ENCODE measurements at places on chromosomes 5 and 9.

DNA sequence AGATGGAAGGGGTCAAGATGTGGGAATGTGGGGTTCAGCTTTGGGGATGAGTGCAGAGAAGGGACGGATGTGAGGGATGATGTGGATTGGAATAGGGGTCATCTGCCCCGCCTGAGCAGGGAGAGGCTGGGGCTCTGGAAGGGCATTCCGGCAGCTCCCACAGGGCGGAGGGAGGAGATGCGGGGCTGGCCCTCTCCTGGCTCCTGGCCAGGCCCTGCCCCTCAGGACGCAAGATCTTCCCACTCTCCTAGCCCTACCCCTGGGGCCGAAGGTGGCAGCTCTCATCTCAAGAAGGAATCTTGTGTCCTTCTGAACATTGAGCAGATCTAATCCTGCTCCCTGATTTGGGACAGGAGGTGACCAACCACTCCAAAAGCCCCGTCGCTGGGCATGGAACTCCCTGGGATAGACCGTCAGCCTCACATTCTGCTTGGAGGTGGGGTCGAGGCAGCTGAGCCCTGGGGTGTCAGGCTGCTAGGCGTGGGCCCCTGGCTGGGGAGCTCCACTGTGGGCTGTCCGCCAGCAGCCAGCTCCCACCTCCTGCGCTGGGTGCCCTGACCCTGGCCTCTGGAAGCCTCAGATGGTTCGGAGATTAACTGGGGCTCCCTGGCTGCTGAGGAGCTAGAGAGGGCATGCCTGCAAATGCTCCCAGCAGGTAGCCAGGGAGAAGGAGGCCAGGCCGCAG is 125.2 kb downstream of the ZNF354C start:
- no peak for DNase-seq

- DNase-seq: no peak
Observed at GRCh38 chr9:94168203-94169000, 84.1 kb downstream of the PTPDC1 start.

DNA sequence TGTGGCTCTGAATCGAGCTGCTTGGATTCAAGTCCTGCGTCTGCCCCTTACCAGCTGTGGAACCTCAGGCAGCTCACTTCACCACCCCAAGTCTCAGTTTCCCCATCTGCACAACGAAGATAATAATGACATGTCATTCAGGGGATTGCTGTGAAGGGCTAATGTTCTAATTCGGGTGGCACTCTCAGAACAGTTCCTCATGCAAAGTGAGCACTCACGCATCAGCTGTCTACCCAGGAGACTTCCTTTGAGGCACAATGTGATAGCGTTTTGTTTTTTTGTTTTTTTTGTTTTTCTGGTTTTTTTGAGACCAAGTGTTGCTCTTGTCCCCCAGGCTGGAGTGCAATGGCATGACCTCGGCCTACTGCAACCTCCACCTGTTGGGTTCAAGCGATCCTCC is 56.4 kb downstream of the NTNG2 start:
- DNase-seq: no peak

DNA sequence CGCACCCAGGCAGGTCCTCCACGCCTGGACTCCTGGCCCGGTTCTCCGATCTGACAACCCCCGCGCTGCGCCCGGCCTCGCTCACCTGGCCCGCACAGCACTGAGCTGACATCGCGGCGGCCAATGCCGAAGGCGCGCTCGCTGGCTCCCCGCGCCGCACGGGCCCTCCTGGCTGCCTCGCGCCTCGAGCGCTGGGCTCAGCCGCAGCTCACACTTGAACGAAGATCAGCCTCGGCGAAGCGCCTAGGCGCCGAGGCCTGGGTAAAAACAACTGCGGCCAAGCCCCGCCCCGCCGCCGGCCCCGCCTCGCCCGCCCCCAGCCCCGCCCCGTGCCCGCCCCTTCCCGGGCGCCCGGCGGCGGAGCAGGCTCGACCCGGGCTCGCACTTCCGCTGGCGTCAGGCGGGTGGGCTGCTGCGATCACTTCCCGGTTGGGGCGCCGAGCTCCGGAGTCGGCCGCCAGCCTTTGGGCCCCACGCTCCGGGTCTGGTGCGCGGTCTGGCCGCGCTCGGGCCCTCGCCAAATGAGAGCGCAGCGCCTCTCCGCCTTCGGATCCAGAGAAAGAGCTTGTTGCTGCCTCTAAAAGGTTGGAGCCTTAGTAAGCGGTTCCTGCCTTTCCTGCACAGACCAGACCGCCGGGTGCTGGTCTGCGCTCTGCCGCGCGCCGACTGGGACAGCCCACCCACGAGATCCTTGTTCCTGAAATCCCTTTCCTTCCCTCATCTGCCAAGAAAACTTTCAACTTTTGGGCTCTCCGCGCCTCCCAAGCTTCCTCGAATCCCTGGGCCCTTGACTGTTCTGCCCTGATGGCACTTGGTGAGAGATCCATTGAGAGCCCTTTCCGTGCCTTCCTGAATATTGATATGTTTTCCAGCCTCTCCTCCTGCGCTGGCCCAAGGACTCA is at the start of gene SERINC5:
SERINC5 (minus strand) TSS at position 238 of the 902 bp plus-strand sequence; CDS start at position 112, 126 bp downstream.
- DNase-seq: peak; percentile 89

GRCh38 chr5:136191304-136192014 is 1.5 kb downstream of the SMIM32 start:
- peak; percentile 22 for DNase-seq

- peak; percentile 35 for DNase-seq
Observed at GRCh38 chr5:35651002-35651756, 33.5 kb downstream of the SPEF2 start.

DNA sequence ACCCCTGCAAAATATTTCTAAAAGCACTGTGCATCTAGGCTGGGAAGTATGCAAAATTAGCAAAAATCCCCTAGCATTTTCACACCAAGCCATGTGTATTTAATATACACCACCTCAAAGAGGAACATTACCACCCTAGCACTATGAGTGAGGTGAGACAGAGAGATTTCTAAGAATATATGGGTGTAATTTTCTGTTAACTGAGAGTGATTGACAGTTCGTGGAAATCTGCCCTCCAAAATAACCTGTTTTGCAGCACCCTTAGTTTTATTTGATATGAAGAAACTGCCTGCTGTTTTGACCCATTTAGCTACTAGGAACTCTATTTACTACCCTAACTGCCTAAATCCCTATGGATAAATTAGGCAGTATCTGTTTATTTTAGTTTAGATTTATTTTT is 64.2 kb upstream of the CDKN2B start:
- DNase-seq: no peak

DNA sequence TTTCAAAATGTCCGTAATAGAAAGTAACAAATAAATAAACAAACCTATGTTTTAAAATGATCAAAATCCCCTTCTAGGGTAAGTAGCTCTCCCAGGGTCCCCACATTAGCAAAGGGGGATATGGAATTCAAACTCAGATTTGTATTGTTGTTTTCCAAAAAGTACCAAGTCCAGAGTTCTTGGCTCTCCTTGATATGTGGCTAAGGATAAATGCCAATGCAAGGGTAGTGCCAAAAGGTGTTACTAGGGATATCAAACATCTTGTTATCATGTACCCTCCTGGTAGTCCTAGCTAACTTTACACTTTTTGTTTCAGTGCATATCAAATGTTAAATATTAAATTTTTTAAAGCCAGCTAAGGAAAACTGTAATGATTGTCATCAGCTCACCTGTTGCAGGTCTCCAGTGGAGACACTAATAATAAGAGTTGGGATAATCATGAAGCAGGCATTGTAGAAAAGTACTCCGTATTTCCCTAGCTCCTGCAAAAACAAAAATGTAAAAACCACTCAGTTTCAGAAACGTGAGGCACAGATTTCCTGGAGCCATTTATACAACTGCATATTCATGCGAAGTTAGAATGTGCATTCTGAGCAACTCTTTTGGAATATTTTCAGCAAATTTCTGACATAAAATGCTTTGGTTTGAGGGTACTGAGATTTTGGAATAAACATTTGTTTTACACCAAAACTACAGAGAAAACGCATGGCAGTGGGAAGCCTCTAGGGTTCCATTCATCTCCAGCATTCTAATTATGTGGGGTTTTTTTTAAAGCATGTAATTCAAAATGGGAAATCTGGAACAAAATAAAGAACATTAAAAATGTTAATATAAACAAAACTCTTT is 39.8 kb downstream of the SLC35D2 start:
- no peak for DNase-seq

DNA sequence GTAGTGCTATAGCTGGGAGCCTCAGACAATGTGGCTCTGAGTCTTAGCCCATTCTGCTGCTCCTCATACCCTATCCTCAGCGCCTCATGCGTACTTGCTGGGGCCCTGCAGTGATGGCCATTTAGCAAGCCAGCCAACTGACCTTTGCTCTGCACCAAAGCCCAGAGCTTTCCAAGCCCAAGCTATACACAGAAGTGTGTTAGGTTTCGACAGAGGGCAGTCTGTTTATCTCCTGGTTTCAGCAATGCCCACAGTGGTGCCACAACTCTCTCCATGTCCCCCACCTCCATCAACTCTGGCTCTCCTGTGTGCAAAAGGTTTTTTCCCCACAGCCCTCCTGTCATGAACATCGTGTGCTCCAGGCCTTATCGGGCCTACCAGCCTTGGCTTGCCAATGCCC is 16.9 kb downstream of the GNG10 start:
- DNase-seq: no peak

- DNase-seq: no peak
Observed at GRCh38 chr5:171520300-171521174, 101.1 kb downstream of the FGF18 start.

DNA sequence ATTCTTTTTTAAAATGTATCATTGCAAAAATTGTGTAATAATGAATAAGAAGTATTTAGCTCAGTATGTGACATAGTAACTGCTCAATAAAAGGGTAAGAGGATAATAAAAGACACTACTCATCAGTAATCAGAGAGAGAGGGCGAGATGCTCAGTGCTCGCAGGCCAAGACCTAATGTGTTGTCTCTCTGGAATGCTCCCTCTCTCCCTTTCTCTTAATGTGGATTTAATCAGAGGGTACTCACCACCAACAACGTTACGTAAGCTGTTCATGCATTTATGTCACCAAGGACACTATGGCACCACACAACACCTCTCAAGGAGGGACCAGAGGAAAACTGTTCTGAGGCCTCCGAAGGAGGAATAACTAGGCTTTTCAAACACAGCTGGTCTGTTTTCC is 42.5 kb downstream of the WHRN start:
- no peak for DNase-seq

- no peak for DNase-seq
Observed at GRCh38 chr9:120505186-120505585, 74.8 kb downstream of the CDK5RAP2 start.

GRCh38 chr5:114450437-114450836 is 88.6 kb downstream of the KCNN2 start:
- DNase-seq: peak; percentile 6

- DNase-seq: no peak
Observed at GRCh38 chr5:36521838-36522745, 84.3 kb upstream of the SLC1A3 start.

GRCh38 chr5:159975462-159976019 is 33.4 kb upstream of the TTC1 start:
- DNase-seq: peak; percentile 9

DNA sequence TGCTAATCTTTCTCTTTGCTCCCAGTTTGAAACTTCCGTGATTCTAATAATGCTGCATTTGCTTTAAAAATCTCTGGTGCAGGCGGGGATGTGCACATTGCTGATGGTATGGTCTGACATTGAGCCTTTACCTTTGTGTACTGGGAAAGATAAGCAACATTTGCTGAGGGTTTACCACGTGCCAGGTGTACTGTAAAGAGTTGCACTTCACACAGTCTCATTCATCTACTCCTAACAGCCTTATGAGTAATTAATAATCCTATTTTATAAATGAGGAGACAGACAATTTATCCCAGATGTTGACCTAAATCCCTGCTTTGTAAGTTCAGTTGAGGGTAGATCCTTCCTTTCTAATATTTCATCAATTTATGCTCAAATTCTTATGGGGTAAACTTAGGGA is 726 bp upstream of the ADGRV1 start:
- no peak for DNase-seq

GRCh38 chr5:1101961-1102713 is 9.7 kb downstream of the SLC12A7 start:
- DNase-seq: no peak

- no peak for DNase-seq
Observed at GRCh38 chr5:169542811-169543210, 40.8 kb upstream of the SPDL1 start.

DNA sequence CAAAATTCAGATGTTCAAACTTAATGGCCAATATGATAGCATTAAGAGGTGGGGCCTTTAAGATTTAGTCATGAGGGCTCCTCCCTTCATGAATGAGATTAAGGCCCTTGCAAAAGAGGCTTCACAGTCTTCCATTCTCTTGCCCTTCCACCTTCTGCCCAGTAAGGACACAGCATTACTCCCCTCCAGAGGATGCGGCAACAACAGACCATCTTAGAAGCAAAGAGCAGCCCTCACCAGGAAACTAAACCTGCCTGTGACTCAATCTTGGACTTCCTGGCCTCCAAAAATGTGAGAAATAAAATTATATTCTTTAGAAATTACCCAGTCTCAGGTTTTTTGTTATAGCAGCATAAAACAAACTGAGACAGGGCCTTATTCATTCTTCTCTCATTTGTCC is 8.2 kb downstream of the AP3B1 start:
- DNase-seq: peak; percentile 75

DNA sequence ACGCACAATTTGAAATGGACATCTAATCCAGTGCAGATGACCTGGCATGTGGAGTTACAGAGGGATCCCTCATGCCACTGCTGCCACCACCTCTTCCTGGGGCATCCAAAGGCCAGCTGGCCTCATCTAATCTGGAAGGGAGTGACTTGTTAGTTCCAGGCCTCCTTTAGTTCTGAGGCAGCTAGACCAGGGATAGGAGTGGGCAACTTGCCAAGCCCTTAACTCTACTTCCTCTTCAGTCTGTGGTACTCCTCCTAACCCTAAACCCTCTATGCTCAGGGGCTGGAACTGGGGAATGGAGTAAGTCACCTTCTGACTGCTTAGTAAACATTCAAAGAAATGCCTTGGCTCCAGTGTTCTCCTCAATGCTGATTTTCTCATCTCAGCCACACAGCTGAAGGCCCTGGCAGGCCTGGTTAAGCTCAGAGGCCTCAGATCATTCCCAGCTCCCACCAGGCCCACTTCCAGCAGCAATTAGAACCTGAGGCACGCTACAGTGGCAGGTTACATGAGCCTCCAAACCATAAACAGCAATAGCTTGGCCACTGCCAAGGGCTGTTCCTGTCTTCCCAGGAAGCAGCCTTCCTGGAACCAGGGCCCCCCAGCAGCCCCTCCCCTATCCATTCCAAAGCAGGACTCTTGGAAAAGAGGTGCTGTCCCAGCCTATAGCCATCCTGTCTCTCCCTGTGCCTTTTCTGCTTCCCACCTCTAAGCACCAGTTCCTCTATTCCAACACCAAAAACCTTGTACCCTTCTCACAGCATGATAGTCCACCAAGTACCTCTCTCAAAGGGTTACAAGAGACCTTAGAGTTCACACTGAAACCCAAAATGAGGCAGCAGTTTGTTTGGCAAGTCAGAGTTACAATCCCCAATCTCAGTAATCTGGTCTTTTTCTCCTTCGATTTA is 2.0 kb downstream of the EIF4EBP3 start:
- peak; percentile 93 for DNase-seq

- no peak for DNase-seq
Observed at GRCh38 chr5:116908537-116908936, 333.9 kb upstream of the SEMA6A start.

DNA sequence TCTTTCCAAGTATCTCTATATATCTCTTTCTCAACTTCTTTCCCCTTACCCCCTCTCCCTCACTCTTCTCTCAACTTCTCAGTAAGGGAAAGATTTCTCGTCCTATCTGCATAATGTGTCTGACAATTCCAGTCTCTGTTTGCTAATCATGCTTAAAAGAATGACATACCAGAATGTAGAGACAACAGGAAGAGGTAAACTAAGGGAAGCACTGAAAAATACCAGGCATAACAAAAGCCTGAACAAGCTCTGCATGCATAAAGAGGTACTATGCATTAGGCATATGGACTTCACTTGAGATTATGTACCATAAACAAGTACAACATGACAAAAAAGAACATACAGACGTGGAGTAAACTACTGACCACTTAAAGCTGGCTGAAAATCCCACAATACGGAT is 62.6 kb downstream of the SEMA5A start:
- DNase-seq: no peak

All from NB4 (cell line).